CD4-positive, alpha-beta T cell (primary cell): ENCODE measurements at places on chromosomes 4 and X. TPM values are rescaled to one million over a fixed set of nuclear protein-coding genes. Genes with fewer than 3 reads are reported as not detected.

GRCh38 chr4:111943796-111944203 is 201.5 kb upstream of the FAM241A start:
- H3K36me3 ChIP-seq = no peaks in the 10 kb centered on the region
- H3K4me3 ChIP-seq = no peak overlapping the region
- H3K27ac ChIP-seq = no peak overlapping the region
- H3K27me3 ChIP-seq = no peaks in the 10 kb centered on the region
- no peaks in the 10 kb centered on the region for H3K4me1 ChIP-seq

DNA sequence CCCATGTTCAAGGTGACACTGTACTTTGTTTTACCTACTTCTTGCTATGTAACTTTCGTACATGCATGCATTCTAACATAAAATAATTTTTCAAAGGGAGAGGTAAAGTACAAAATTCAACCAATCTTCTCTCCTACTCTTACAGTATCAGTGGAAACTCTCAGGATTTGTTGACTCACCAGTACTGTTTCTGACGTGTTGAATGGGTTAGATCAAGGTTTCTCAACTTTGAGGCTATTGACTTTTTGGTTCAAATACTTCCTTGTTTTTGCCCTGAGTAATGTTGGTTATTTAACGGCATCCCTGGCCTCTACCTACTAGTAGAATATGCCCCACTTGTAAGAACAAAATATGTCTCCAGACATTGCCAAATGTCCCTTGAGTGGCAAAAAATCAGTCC is 94.6 kb upstream of the SMAD1 start:
- H3K4me1 ChIP-seq = no peaks in the 10 kb centered on the region
- DNase-seq = no peak

GRCh38 chrX:68801737-68802290 is 27.0 kb upstream of the EFNB1 start:
- H3K27ac ChIP-seq = no peak overlapping the region
- H3K4me1 ChIP-seq = no peaks in the 10 kb centered on the region
- DNase-seq = no peak
- H3K4me3 ChIP-seq = no peak overlapping the region
- no peaks in the 10 kb centered on the region for H3K36me3 ChIP-seq

DNA sequence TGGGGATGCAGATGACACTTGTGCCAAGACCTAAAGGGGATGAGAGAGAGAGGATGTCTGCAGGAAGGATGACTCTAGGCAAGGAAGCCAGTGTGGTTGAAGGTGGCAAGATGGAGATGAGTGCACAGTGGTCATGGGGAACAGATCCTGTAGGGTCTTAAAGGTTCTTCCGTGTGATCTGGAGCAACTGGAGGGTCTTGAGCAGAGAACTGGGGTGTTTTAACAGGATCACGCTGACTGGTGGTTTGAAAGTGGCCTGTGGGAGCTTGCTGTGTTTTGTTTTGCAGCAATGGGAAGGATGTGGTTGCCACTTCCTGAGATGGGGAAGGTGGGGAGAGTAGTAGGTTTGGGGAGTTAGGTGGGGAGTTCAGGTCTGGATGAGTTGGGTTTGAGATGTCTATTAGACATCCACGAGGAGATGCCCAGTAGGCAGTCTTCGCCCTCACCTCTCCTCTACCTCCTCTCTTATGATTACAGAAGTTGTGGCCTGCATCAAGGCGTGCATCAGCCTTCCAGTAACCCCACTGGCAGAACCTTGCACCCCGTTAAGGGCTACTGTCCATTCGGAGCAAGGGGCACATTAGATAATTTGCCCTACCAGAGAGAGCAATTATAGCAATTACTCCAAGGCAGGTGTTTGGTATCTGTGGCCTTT is 1.4 kb upstream of the STBD1 start:
- DNase-seq = no peak
- no peaks in the 10 kb centered on the region for H3K27me3 ChIP-seq
- H3K36me3 ChIP-seq = no peaks in the 10 kb centered on the region
- peak overlapping the region; percentile 11 for H3K27ac ChIP-seq

DNA sequence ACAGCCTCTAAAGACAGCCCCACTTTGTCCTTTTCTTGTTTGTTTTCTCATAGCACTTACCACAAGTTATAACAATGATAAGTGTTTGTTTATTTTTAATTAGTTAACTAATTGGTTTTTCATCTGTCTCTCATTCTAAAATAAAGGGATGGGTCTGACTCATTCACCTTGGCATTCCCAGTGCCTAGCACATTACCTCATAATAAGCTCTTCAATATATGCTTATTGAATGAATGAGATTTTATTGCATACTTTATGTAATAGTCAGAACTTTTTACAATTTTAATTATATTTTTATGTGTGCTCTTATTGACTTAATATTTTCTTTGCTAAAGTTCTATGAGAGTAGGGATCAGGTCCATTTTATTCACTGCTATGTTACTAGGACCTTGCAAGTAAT is 22.8 kb upstream of the PRKG2 start:
- H3K27ac ChIP-seq = no peak overlapping the region
- no peaks in the 10 kb centered on the region for H3K4me1 ChIP-seq
- peaks cover 3% of the 10 kb centered on the region for H3K27me3 ChIP-seq

- DNase-seq = no peak
- no peaks in the 10 kb centered on the region for H3K4me1 ChIP-seq
- H3K4me3 ChIP-seq = no peak overlapping the region
- no peaks in the 10 kb centered on the region for H3K36me3 ChIP-seq
- no peaks in the 10 kb centered on the region for H3K27me3 ChIP-seq
Observed at GRCh38 chrX:72685810-72686456, 28.2 kb downstream of the PHKA1 start.

GRCh38 chr4:132709056-132709455 is 440.0 kb upstream of the PCDH10 start:
- no peak for DNase-seq
- H3K27ac ChIP-seq = no peak overlapping the region
- H3K36me3 ChIP-seq = no peaks in the 10 kb centered on the region
- H3K27me3 ChIP-seq = no peaks in the 10 kb centered on the region

- no peak for DNase-seq
- H3K4me1 ChIP-seq = no peaks in the 10 kb centered on the region
- H3K27ac ChIP-seq = no peak overlapping the region
- no peaks in the 10 kb centered on the region for H3K36me3 ChIP-seq
Observed at GRCh38 chr4:86472377-86473019, 112.6 kb upstream of the MAPK10 start.

GRCh38 chrX:132615391-132616131 is 126.7 kb upstream of the MBNL3 start:
- peak; percentile 43 for DNase-seq
- H3K27ac ChIP-seq = no peak overlapping the region
- no peaks in the 10 kb centered on the region for H3K27me3 ChIP-seq

DNA sequence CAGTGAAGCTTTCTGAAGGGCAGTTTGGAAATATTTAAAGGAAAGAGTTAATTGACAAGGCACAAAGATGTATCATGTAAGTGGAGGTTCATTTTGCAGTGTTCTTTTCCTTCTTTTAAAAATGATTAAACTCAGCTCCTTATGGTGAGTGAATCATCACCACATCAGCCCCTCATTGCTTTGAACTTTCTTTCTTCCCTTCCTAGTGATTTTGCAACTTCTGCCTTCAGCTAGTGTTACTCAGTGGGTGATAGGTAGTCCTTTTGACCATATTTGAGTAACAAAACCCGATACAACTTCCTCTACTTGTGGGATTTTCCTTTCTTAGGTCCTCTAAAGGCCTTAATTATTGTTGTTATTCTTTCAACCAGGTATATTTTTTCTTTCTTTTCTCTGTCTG is 8.2 kb downstream of the ZCCHC4 start:
- DNase-seq = no peak
- H3K4me3 ChIP-seq = no peak overlapping the region
- no peaks in the 10 kb centered on the region for H3K4me1 ChIP-seq
- no peak overlapping the region for H3K27ac ChIP-seq
- peaks cover 9% of the 10 kb centered on the region for H3K36me3 ChIP-seq
- no peaks in the 10 kb centered on the region for H3K27me3 ChIP-seq

DNA sequence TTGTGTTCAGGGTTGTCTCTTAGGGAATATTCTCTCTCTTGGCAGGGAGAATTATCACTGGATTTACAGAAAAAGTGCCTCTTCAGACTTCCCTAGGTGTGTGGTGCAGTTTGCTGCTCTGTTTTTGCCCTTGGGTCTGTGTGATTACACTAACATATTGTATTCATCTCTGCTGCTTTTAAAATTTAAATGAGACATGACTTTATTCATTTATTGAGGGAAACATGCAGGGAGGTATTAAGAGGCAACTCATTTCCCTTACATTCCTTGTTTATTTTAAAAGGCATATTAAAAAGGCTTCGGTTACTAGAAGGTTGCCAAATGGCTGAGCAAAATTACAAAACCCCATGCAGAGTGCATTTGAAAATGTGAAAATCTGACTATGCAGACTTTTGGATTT is 135.1 kb upstream of the GEMIN8 start:
- H3K4me3 ChIP-seq = no peak overlapping the region
- DNase-seq = no peak

DNA sequence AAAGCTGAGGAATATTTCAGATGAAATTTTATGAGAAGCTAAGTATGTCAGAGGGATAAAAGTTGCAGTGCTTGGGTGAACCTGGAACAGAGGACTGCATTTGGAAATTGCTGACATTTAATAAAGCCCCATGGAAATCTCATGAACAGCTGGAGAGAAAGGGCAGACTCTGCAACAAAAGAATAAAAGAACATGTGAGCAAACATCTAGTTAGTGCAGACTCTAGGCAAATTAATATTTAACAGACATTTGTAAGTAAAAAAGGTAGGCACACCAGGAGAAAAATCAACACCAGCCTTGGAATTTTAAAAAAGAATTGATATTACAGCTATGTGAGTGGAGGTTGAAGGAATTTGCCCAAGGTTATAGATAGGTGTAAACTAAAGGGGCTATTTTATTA is 114.6 kb upstream of the PUDP start:
- no peak for DNase-seq
- H3K4me1 ChIP-seq = no peaks in the 10 kb centered on the region
- no peak overlapping the region for H3K27ac ChIP-seq

Gene USP53
- 15.1 TPM for total RNA-seq

Gene ASB5
- not detected for total RNA-seq
